ENCODE measurements at places on chromosomes 3 and 15. TPM values are rescaled to one million over a fixed set of nuclear protein-coding genes. Genes with fewer than 3 reads are reported as not detected.

Gene NDN
- total RNA-seq: 77.3 TPM

Gene NR1I2
- not detected for total RNA-seq

Gene GREM1
- 0.10 TPM for total RNA-seq

Gene MCTP2
- total RNA-seq: 5.2 TPM

Gene GPR15
- not detected for total RNA-seq

Gene NANOGP8
- not detected for total RNA-seq

Gene RFTN1
- total RNA-seq: 36.1 TPM

Gene CHRFAM7A
- 0.54 TPM for total RNA-seq

Gene TASOR
- total RNA-seq: 46.6 TPM

Gene CRYBG3
- 16.4 TPM for total RNA-seq
